ENCODE measurements at places on chromosomes 1 and 21.

DNA sequence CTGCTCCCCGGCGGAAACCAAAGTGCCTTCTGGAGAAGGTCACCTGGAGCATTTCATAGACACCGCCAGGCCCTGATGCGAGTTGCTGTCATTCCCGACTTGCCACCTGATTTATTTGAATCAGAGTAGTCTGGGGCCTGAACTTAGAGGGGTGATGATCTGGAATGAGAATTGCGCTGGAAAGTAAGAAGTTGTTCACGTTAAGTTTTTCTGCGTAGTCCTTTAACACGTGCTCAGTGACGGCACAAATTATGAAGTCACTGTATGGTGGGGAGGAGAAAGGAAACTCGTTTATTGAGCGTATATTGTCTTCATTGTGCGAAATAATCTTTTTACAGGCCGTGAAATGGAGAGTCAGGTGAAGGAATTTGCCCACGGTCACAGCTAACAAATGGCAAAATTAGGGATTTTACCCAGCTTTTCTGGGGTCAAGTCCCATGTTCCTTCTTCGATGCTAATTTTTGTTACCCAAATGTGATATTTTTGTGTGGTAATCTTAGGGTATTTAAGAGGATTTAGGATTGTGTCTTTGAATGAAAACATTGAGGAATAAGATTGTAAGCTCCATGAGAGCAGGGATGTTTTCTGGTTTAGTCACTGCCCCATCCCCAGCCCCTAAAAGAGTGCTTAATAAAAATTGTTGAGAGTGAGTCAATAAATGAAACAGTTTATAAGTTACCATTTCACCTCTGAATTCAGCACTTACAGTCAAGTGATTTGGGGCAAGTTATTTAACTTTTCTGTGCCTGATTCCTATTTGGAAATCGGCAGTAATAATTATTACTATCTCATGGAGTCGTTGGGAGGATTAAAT is 46.4 kb upstream of the NBL1 start:
- DNase-seq = no peak

DNA sequence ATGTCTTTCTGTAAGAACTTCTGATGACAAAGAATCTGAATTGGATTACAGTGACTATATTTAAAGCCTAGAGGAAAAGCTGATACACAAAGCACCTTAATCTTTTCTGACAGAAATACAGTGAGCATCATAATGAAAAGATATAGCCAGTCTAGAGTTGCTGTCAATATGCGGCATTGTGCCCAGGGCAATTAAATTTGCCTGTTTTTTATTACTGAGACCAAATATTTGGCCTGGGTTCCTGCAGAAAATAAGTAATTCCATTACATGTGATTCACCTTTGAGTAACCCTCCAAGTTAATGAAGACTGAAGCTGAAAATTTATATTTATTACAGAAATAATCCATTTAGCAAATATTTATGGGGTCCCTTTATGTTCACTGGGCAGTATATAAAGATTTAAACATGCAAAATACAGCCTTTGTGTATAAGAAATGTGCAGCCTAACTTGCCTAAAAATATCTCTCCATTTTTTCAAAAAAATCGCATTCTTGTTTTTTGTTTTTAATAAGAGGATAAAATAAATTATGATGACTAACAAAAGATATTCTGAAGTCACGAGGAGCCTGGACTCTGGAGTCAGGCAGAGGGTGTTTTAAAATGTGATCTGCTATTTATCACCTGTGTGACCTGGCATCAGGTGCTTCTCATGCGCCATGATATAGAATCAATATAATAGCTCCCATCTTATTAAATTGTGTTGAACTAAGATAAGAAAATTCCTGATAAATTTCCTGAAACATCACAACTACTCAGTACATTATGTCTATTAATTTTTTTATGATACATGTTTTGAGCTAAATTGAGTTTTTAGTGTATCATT is 83.6 kb downstream of the SGIP1 start:
- no peak for DNase-seq

DNA sequence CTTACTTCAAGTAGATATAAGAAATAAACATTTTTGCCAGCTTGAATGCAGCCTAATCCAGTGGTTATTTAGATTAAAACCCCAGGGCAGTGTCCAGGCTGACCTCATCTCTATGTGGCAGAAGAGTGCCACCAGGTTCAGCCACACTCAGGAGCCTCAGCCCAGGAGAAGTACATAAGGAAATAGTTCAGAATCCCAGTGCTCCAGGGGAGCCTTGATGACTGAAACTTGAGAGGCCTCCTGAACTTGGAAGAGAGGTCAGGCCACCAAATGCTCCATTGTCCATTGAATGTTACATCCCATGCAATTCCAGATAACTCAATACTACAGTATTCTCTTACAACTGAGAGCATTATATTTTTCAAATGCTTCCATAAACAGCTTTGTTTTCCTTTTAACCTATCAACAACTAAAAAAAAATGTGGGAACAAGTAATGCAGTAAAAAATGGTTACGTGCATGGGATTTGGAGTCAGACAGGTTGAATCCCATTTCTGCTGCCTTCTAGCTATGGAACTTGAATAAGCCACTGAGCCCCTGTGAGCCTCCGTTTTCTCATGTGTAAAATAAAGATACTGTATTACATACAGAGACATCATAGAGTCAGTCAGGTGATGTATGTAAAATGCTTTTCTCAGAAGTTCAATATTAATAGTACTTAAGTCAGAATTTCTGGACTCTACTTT is 248.0 kb downstream of the PLPP3 start:
- DNase-seq = no peak

GRCh38 chr1:171081763-171082201 is 8.9 kb upstream of the FMO3 start:
- DNase-seq = no peak

DNA sequence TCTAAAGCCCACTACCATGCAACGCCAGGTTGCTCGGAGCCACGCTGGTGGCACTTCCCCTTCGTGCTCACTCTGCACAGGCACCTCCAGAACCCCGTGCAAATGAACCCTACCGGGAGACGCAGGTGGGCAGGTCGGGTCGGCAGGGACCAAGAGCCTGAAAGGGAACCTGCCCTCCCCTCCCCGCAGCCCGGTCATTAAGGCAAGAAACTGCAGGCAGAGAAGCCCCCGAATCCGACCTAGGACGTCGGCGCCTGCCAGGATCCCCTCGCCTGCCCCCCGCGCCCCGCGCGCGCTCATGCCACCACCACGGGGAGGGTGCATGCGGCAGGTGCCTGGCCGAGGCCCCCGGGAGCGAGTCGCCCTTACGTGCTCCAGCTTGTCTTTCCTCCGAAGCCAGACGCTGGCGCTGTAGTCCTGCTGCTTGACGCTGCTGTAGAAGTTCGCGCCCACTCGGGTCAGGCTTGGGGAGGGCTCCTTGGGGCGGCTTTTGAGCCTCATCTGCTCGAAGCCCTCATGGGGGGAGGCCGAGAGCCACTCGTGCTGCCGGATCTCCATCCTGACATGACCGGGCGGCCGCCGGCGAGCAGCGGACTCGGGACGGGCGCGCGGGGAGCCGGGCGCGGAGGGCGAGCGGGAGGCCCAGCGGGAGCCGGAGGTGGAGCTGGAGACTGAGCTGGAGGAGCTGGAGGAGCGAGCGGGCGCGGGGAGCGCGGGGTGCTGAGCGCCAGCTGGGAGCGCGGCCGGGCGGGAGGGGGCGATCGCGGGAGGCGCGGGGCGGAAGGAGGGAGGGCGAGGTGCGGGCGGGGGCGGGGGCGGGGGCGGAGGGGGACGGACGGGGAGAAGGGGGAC is 552 bp downstream of the PLD5 start:
- no peak for DNase-seq

GRCh38 chr1:96361961-96362360 is 359.6 kb upstream of the PTBP2 start:
- no peak for DNase-seq

All from GM04504 (cell line).